Hypothalamus (tissue), 51 donors: ENCODE measurements at places on chromosomes 4 and X.

DNA sequence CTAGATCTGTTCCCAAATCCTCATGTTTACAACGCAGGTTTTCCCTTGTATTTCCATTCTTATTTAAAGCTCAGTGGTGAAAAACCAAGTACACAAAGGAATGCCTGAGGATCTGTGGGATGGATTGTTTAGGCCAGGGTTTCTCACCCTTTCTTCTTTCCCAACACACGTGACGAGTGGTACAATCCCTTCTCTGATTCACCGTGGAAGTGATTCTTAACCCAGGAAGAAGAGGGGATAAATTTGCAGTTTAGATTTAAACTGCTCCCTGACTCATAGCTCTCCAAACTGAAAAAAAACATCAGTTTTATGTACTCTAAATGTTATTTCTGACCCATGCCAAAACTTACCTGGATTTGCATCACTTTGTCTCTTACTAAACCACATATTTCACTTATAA, 17.0 kb downstream of the PAQR3 start:
- no peak for DNase-seq

- no peak for DNase-seq
Measured at GRCh38 chr4:48472794-48473193, 10.3 kb upstream of the SLC10A4 start.

- DNase-seq: no peak
Measured at GRCh38 chrX:108029928-108030711, 14.7 kb upstream of the VSIG1 start.

GRCh38 chr4:81257021-81257420, 42.0 kb upstream of the PRKG2 start:
- no peak for DNase-seq

- no peak for DNase-seq
Measured at GRCh38 chr4:24928708-24929107, 15.9 kb upstream of the CCDC149 start.
